ENCODE measurements at places on chromosomes 16 and 17. TPM values are rescaled to one million over a fixed set of nuclear protein-coding genes. Genes with fewer than 3 reads are reported as not detected.

- no peak for DNase-seq
- peak overlapping the region; percentile 67 for H3K27ac ChIP-seq
- H3K36me3 ChIP-seq: no peaks in the 10 kb centered on the region
- peak overlapping the region; percentile 76 for H3K4me3 ChIP-seq
- H3K4me1 ChIP-seq: peaks cover 7% of the 10 kb centered on the region
Observed at GRCh38 chr17:39754958-39755553, 17.3 kb downstream of the GRB7 start.

DNA sequence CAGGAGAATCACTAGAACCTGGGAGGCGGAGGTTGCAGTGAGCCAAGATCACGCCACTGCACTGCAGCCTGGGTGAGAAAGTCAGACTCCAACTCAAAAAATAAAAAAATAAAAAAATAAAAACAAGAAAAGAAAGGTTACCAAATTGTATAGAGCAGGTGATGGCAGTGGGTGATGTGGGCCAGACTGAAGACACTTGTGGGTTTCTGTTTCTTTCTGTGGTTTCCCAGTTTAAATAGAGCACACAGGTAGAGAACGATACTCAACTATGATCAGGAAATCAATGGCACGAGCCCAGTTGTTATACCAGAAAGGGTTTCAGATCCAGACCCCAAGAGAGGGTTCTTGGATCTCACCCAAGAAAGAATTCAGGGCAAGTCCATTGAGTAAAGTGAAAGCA is 32.6 kb downstream of the NUBP1 start:
- no peak for DNase-seq
- H3K36me3 ChIP-seq: no peaks in the 10 kb centered on the region
- peaks cover 5% of the 10 kb centered on the region for H3K27me3 ChIP-seq
- H3K4me3 ChIP-seq: no peak overlapping the region

EXOC7 gene
- 118 TPM for total RNA-seq

DNA sequence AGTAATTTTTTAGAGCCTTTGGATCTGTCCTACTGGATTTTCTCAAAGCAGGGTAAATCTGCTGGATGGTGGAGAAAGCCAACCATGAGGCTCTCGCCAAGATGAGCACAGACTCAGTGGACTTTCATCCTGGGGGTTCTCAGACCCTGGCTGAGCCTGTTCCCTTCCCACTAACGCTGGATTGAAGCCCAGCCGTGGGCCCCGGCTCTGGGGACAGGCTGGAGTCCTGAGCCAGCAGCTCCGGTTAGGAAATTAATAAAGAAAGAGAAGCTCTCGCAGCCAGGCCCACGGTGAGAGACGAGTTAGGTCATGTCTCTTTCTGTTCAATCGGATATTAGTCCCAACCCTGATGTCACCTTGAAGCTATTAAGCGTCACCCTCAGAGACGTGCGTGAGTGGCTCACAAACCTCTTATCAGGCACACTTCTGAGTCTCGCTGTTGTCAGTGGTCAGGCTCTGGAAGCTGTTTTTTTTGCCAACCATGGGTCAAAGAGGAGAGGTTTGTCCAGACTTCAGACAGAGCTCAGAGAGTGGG is 27.1 kb downstream of the MEOX1 start:
- no peak overlapping the region for H3K27ac ChIP-seq
- peak; percentile 53 for DNase-seq
- no peak overlapping the region for H3K4me3 ChIP-seq
- H3K4me1 ChIP-seq: 0 out of 2 replicates have a peak, but pooled peaks cover 2% of the 10 kb centered on the region
- H3K36me3 ChIP-seq: no peaks in the 10 kb centered on the region
- H3K27me3 ChIP-seq: peaks cover 20% of the 10 kb centered on the region

HLF gene
- total RNA-seq: not detected

ASB16 gene
- total RNA-seq: not detected

LHX1 gene
- not detected for total RNA-seq
